ENCODE measurements at places on chromosomes 5 and 9. TPM values are rescaled to one million over a fixed set of nuclear protein-coding genes. Genes with fewer than 3 reads are reported as not detected.

The PLPP7 gene
- 1.2 TPM for total RNA-seq

The C5orf46 gene
- not detected for total RNA-seq

- DNase-seq = no peak
Observed at GRCh38 chr9:114037961-114038723, 40.0 kb downstream of the AMBP start.

DNA sequence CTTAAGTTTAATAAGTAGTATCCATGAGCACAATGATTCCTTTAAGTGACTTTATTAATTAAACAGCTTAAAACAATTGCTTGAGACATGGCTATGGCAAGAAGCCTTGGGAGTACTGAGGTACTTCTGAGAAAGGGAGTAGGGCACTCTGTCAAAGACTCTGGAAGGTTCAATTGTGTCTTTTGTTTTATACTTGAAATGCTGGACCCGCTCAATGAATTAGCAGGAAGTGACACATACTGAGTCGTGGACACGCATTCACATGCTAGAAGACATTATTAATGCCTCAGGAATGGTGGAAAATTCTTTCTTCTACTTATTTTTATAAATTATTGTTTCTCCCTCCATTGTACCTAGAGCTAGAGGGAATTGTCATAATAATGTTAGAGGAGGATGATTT, 347.3 kb upstream of the ZNF608 start:
- DNase-seq = no peak

The NEK6 gene
- 30.4 TPM for total RNA-seq

DNA sequence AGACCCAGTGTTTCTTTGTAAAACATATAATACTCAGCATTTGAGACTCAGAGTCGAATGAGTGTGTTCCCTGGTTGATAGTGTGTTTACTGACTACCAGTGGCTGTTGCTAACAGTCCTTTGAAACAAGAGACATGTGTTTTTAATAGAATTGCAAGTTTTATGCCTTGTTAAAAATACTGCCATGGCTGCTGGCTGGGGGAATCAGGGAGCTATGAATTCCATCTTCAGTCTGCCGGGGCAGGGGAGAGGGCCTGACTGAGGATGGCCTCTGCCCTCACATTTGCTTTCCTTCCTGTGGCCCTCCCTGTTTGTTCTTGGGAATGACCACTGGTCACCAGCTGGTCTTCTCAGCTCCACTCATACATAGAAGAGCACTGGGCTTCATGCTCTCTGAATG, 63.8 kb downstream of the PDZD2 start:
- DNase-seq = no peak

DNA sequence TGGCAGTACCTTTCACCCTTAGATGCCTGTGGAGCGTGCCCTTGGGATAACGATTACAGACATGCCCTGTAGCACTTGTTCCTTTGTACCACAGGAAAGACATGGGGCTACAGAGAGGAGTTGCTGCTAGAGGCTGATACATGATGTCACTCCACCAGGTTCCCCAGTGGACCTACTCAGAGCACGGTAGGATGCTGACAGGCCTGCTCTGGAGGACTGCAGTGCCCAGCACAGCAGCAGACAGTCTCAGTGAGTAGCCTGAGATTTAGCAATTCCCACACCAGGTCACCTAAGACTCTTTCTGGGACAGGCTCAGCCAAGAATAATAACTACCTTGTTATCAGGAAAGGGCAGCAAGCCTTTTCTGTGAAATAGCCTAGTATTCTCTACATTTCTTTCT, 28.8 kb downstream of the PDE4D start:
- DNase-seq = no peak

Data from HepG2 (cell line).